ENCODE measurements at places on chromosomes 6 and 20.

DNA sequence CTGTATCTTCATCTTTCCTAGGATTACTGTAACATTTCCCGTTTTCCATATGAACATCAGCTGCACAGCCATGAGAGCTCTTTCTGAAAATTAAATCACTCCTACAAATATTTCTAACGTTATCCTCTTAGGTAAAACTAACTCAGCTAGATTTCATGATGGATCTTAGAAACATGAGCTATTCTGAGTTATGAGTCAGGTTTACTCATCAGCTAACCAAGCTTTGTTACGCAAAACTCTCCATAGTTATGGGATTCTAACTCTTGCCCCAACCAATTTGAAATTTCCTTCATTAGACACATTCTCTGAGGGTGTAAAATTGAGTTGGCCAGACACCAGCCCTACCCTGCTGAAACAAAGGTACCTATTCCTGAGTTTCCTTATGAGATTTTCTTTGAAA lies 14.0 kb downstream of the DEFB110 start:
- DNase-seq = no peak

GRCh38 chr6:83313882-83314281 lies 117.0 kb downstream of the ME1 start:
- DNase-seq = no peak

- peak; percentile 62 for DNase-seq
Measured at GRCh38 chr6:107805504-107805903, 18.6 kb downstream of the SCML4 start.

GRCh38 chr6:15077006-15077405 lies 168.9 kb upstream of the JARID2 start:
- no peak for DNase-seq

DNA sequence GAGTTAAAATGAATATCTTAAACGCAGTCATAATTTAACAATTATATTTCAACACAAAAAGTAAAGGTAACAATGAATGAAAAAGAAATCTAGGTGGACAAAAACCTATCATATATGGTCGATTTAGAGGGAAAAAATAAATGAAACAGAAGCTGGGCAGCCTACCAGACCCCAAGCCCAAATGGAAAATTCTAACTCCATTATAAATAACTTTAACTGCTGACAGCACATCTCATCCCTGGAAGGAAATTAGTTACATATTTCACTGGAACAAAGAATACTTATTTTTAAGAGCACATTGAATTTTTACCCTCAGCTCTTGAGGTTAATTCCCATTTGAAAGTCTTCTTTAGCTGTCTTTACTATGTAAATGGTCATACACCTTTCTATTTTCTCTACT lies 39.1 kb downstream of the COL12A1 start:
- no peak for DNase-seq

DNA sequence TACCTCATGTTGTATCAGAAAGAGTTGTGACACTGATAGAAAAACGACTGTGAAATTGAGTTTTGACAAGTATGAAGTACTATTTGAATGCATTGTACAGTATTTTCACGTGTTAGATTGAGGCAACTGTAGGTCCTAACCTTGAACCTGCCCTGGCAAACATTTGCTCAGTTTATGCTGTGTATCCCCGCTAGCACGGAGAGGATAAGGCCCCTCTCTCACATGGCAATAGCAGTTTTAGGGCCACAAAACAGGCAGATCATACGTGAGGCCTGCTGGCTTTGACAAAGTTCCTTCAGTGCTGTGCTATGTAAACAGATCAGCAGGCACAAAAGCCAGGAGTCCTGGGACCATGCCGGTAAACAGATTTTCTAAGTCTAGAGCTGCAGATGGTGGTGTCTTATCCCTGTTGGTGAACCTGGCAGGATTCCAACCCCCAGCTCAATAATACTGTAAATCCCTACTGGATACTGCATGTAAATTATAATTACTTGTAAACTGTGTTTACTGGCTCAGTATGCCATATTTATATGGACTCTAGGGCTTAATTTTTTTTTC lies 23.8 kb upstream of the FAM217A start:
- DNase-seq = peak; percentile 45

DNA sequence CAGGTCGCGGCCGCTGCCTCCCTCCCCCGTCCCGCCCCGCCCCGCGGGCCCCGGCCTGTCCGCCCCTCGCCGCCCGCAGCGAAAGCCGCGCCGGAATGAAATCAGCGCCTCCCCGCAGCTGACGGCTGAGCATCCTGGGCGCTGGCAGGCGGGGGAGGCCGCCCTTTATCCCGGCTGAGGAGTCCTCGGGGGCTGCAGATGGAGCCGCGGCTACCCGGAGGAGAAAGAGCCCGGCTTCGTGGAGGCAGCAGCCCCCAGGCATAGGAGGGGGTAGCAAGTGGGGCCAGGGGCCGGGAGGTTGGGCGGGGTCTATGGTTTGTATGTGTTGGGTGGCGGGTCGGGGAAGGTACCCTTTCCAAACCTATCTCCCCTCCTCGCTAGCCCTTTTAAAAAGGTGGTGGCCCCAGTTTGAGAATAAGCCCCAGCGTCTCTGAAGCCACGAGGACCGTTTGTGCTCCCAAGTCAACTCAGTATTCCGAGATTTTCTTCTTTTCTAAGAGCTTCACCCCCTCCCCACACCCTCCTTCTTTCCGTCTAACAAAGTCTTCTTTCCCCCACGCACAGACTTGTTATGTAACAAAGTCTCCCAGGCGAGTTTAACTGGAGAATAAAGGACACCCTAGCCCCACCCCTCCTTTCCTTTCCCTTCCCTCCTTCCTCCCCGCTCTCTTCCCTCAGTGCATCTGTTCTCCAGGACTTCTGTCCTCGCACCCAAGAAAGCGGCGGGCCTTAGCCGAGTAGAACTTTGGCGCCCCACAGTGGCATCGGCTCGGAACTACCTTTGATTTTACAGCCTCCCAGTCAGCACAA lies 11.0 kb downstream of the POU3F2 start:
- DNase-seq = peak; percentile 85

DNA sequence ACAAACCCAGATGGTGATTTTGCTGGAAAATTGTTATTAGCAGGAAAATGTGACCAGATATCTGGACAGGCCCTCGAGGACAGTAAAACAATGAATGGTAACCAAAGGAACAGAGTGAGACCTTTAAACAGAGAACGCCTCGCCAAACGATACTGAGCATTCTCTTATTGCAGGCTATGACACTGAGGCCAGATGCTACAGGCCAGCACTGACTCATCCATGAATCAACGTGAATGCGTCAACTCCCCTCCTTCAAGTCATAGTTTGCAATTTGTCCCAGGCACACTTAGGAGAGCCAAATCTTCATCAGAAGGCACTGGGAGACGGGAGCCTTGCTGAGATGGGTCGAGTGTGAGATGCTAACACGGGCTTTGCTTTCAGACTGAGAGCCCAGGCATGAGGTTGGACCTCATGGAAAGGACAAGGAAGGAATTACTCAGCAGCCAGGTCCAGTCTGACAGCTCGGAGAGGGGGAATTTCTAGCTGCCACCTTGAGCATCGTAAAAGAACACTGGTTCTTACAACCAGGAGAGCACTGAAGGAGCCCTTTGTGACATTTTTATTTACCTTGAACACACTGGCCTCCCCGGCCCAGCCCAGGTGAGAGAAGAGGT lies 60.7 kb downstream of the BMP7 start:
- DNase-seq = no peak

DNA sequence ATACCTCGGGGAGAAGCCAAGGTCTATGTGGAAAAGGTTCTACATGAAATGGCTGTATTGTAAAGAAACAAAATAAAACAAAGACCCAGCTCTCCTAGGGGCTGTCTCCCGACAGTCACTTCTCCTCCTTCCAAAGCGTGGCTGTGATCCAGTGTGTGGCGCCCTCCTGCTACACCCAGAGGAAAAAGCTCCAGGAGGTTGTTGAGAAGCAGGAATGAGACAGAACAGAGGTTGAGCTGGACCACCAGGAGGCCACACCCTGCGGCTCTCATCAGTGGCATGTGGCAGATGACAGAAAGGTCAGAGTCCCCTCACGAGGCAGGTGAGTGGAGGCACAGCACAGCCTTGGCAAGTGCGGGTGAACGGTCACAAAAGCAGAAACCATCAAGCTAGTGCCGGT lies 236.0 kb downstream of the TBXT start:
- DNase-seq = no peak

DNA sequence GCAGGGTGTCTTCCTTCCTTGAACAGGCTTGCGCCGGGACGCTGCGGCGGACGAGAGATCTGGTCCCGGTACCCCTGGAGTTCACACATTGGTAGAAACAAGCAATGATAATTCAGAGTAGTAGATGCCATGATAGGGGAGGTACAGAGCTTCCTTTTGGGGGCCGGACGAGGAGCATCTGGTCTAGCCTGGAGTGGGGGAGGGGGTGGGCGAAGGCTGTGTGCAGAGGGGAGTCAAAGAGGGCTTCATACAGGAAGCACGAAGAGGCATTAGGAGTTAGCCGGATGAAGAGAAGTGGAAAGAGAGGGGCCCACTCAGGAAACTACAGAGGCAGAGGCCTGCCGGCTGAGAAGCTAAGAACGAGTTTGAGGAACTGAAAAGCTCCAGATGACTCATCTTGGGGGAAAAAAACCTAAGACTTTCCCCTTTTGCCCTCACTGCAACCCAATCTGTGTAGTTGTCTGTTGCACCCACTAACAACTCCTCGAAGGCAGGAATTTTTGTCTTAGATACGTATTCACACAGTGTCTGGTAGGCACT lies 611 bp downstream of the CNPY3 start:
- DNase-seq = no peak

- no peak for DNase-seq
Measured at GRCh38 chr6:109498936-109499335, 15.9 kb upstream of the ZBTB24 start.

DNA sequence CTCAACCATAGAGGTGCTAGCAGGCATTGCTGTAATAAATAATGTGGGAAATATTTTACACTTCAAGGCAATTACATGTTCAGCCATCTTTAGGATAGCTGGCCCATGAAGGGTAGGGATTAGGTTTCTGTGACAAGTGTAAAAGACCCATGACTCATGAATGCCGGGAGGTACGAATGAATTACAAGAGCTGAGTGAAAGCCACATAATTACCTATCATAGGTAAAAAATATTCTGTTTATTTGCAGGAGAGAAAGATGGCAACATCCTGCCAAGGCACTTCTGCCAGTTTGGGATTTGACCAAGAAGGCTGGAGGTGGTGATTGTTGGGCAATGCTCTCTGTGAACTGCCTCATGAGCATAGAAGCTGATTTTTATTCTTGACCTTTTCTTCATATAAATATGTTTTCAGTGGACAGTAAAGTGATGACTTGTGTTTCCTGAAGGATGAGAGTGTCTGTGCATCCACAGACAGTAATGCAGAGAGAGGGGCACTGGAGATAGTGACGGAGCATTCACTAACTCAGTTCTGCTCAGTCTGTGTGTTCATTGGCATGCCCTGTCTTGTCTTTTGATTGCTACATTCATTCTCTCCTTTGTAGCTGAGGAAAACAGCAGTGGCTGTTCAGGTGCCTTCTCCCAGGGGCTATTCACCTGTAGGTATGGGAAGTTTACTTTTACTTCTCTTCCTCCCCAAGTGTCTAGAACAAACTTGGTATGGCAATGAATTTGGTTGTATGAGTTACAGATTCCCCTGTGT lies 481.1 kb downstream of the TFAP2B start:
- peak; percentile 14 for DNase-seq

DNA sequence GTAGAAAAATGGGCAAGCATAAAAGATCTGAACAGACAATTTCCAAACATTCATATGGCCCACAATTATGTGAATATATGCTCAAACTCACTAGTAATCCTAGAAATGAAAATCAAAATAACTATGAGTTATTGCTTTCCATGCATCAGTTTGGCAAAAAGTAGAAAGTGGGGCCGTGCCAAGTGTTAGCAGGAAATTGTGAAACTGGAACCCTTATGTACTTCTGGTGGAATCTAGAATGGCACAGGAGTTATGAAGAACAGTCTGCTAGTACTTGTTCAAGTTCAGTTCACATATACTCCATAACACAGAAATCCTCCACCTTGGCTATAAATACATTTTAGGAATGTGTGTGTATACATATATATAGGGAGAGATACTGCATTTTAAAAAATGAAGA lies 89.8 kb downstream of the EYA2 start:
- no peak for DNase-seq

GRCh38 chr6:57069920-57070331 lies 20.1 kb upstream of the ZNF451 start:
- no peak for DNase-seq

GRCh38 chr6:118537574-118537973 lies 10.5 kb upstream of the PLN start:
- DNase-seq = no peak

GRCh38 chr6:132214716-132215115 lies 186.6 kb downstream of the MOXD1 start:
- DNase-seq = no peak

DNA sequence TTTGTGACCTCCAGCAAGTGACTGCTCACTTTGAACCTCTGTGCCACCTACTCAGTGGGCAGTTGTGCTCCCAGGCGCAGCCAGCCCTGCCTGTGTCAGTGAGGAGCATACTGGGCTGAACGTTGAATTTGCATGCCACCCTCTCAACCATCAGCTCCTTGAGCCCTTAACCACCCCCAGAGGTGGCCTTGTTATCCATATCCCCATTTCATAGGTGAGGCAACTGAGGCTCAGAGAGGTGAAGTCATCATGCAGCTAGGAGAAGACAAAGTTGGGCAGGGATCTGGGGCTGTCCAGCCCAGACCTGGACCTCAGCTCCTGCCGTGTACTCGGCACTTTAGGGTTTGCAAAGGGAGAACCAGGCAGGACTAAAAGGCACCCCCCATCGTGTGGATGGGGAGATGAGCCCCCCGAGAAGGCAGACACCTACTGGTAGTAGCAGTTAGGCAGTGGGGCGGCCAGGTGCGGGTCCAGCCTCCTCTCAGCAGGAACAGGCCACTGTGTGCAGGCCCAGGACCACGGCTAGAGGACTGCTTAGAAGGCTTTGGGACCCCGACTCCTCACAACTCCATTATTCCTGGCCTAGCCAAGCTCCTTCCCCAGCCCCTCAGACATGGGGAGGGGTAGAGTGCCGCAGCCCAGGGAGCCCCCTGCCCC lies 100.8 kb upstream of the MYL9 start:
- DNase-seq = no peak

- DNase-seq = no peak
Measured at GRCh38 chr6:137749696-137750211, 117.3 kb upstream of the TNFAIP3 start.

DNA sequence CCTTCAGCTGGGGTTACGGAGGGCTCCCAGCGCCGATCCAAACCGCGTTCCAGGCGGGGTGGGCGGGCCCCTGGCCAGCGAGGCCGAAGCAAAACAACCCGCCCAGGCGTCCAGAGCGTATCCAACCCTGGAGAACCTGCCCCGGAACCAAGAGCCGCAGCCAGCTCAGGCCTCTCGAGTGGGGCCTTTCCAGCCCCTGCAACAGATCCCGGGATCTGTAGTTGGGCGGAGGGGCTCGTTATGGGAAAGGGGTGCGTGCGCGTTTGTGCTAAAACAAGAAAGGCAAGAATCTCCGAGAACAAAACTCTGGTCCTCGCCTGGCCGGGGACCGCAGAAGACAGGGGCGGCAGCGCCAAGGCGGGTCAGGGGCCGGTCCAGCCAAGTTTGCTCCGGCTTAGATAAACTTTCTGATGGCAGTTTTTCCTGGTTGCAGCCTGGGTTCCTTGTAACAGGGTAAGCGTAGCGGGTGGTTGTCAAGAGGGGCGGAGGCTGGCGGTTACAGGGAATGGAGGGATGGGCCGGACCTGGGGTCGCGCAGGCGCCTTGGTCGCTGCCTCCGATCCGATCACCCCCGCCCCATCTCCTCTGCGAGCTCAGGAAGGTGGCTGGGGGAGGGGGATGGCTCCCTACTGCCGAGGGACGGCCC lies 448 bp upstream of the RIN2 start:
- peak; percentile 69 for DNase-seq

GRCh38 chr6:33914645-33915044 lies 110.8 kb upstream of the MLN start:
- DNase-seq = no peak
